DMS 273 treated with DMSO at 0.1 percent for 48 hours (cell line): ENCODE measurements at places on chromosomes 3 and 15.

- no peak for DNase-seq
Observed at GRCh38 chr15:43439268-43439667, 53.7 kb downstream of the TP53BP1 start.

GRCh38 chr3:71101014-71101413 lies 482.5 kb downstream of the FOXP1 start:
- no peak for DNase-seq

DNA sequence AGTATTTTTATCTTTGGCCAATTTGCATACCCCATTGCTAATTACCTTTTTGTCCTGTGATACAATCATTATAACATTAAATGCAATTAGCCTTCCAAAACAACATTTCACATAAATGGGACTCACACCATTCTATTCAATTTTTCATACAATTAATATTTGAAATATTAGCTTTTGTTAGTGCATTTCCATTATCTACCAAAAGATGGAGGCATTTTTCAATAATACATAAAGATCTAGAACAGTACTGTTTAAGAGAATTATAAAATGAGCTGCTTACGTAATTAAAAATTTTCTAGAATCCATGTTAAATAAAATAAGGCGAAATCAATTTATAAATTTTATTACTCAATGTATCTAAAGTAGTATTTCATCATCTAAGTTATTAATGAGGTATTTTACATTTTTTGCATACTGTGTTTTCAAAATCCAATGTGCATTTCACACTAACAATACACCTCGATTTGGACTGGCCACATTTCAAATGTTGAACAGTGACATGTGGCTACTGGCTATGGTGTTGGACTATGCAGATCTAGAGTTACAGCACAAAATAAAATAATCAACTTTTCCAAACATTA lies 74.3 kb downstream of the TJP1 start:
- no peak for DNase-seq

DNA sequence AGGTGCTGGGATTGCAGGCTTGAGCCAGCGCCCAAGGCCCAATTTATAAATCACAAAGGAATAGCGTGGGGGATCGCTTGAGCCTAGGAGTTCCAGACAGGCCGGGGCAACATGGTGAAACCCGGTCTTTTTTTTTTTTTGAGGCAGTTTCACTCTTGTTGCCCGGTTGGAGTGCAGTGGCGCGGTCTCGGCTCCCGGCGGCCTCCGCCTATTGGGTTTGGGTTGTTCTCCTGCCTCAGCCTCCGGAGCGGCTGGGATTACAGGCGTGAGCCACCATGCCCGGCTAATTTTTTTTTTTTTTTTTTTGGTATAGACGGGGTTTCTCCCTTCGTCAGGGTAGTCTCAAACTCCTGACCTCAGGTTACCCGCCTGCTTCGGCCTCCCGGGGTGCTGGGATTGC lies 65.0 kb downstream of the GOLGA6L7 start:
- DNase-seq, result no peak

DNA sequence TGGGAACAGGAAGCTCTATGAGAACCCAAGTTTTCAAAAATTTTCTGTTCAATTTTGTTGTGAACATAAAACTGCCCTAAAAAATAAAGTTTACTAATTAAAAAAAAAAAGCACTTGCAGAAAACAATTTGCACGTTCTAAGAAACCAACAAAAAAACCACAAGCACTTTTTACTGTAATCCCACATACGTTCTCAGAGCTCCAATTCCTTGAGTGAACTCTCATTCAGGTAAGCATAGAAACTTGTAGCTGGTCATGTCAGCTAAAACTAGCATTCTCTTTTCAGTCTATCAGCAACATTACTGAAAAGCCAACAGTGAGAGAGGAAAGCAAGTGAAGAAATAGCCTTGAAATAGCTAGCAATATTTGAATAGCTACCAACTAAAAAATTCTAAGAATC lies 11.5 kb upstream of the TMF1 start:
- DNase-seq, result no peak

DNA sequence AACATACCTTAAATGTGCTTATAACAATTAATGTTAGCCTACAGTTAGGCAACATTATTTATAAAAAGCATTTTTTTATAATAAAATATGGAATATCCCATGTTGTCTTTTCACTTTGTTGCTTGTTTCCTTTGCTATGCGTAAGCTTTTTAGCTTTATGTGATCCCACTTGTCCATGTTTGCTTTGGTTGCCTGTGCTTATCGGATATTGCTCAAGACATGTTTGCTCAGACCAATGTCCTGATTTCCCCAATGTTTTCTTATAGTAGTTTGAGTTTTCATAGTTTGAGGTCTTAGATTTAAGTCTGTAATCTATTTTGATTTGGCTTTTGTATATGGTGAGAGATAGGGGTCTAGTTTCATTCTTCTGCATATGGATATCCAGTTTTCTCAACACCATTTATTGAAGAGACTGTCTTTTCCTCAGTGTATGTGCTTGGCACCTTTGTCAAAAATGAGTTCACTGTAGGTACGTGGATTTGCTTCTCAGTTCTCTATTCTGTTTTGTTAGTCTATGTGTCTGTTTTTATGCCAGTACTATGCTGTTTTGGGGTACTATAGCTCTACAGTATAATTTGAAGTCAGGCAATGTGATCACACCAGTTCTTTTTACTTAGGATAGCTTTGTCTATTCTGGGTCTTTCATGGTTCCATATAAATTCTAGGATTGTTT lies 592.7 kb upstream of the SEMA6D start:
- no peak for DNase-seq

- no peak for DNase-seq
Observed at GRCh38 chr3:73653877-73654276, 29.1 kb upstream of the PDZRN3 start.

- no peak for DNase-seq
Observed at GRCh38 chr3:40207796-40208195, 101.7 kb upstream of the EIF1B start.

GRCh38 chr3:55416331-55416821 lies 70.7 kb downstream of the WNT5A start:
- no peak for DNase-seq

GRCh38 chr3:183212096-183212495 lies 41.0 kb upstream of the B3GNT5 start:
- DNase-seq, result no peak

- no peak for DNase-seq
Observed at GRCh38 chr3:183537295-183537730, 18.2 kb downstream of the KLHL6 start.

- no peak for DNase-seq
Observed at GRCh38 chr3:101695779-101696372, 9.4 kb upstream of the RPL24 start.

DNA sequence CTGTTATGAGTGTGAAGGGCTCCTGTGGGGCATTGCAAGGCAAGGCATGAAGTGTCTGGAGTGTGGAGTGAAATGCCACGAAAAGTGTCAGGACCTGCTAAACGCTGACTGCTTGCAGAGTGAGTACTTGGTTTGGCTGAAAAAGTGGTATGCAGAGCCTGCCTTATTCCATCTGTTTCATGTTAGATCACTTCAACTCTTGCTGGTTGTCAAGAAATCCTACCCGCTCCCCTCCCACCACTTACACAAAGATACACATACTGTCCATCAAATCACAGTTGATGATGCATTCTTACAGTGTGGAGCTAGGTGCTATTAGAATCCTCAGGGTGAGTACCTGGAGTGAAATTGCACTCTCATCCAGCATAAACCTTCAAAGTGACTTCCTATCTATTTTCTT lies 272.1 kb downstream of the UNC13C start:
- DNase-seq, result no peak
